ENCODE measurements at places on chromosomes 5 and 9.

GRCh38 chr5:59187857-59188256 is 605.0 kb downstream of the RAB3C start:
- DNase-seq, result no peak

GRCh38 chr9:127163409-127163808 is 41.0 kb upstream of the ANGPTL2 start:
- no peak for DNase-seq

DNA sequence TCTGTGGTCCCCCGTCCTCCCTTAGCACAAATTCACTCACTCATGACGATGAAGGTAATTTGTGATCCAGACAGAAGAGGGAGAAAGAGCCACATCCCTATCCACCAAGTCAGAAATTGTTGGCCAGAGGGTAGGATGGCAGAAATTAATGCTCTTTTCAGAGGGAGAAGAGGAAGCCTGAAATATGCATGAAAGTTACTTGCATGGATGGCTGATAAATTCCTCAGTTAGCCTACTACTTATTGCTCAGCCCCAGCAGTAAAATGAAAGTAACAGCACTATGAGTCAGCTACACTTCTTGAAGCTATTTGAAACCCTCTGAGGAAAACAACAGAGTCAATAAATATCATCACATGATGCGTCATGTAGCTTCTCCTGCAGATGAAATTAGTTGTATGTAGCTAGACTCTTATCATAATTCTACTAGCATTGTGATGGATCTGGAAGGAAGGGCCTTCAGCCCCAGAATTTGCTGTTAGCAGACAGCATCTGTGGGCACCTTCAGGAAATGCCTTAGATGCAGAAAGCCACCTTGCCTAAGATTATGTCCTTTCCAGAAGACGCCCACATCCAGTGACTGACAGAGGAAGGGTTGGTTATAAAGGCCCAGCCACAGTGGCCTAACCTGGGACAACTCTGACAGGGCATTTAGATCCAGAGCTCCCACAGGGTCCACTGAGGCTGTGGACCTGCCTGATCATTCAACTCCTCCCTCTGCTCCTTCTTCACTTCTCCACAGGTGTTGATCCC is 81.2 kb upstream of the CCDC112 start:
- DNase-seq, result no peak

- DNase-seq, result no peak
These were observed 231.9 kb downstream of the MAST4 start for GRCh38 chr5:66828046-66828547.

DNA sequence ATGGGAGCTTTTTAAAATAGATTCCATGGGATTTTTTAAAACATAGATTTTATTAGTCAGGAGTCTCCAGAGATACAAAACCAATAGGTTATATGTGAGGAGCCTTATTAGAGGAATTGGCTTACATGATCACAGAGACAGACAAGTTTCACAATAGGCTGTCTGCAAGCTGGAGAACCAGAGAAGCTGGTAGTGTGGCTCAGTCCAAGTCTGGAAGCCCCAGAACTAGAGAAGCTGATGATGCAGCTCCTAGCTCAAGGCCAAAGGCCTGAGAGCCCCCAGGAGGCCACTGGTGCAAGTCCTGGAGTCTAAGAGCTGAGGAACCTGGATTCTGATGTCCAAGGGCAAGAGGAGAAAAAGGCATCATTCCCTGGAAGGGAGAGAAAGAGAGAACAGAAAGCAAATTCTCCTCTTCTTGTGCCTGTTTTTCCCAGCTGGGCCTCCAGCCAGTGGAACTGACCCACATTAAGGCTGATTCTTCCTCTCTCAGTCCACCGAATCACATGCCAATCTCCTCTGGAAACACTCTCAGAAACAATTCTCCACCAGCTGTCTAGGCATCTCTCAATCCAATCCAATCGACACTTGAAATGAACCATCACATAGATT is 59.3 kb downstream of the AHRR start:
- DNase-seq, result no peak

DNA sequence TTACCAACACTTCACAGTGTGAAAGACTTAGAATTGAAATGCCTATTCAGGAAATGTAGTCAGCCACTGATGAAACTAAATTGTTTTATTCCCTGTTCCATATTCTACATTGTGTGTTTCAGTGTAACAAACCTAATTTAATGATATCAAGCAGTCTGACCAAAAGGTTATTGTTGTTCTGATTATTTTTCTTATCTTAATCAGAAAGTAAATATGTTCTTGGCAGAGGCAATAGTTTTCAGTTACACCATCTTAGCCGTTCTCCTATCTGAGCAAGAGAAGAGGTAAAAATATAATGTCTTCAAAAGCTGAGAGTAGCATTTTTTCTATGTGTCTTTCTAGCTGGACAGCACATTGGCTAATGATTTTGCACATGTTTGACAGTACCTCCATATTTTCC is 17.1 kb downstream of the CDC26 start:
- DNase-seq, result no peak

DNA sequence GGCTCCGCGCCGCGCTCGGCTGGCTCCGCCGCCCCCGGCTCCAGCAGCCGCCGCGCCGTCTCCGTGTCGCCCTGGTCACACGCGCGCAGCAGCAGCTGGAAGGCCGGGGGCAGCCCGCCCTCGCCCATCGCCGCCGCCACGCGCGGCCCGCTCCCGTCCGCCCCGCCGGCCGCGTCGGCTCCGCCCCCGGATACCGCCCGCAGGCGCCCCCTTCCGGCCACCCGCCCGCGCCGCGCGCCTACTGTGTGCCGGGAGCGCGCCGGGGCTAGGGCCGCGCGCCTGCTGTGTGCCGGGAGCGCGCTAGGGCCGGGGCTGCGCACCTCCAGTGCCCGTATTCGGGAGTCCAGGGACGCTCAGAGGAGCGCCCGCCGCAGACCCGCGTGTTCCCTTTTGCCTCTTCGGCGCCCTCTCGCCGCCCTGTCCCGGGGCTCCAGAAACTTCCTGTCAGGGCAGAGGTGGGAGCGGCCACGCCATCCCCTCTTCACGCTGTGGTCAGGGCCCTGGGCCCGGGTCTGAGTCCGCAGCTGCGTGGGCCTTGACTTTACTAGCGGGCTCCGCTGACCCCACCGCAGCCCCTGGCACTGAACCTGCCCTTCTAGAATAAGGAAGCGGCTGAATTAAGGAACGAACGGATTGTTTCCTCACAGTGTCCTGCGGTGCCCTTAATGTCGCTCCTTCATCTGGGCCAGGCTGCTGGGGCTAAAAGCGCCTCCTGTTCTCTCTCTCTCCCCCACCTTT is at the start of gene ANKS6:
Gene ANKS6 (minus strand): TSS at position 192 of the 738 bp plus-strand sequence. CDS start 64 bp downstream, at position 128.
- DNase-seq, result peak; percentile 75

DNA sequence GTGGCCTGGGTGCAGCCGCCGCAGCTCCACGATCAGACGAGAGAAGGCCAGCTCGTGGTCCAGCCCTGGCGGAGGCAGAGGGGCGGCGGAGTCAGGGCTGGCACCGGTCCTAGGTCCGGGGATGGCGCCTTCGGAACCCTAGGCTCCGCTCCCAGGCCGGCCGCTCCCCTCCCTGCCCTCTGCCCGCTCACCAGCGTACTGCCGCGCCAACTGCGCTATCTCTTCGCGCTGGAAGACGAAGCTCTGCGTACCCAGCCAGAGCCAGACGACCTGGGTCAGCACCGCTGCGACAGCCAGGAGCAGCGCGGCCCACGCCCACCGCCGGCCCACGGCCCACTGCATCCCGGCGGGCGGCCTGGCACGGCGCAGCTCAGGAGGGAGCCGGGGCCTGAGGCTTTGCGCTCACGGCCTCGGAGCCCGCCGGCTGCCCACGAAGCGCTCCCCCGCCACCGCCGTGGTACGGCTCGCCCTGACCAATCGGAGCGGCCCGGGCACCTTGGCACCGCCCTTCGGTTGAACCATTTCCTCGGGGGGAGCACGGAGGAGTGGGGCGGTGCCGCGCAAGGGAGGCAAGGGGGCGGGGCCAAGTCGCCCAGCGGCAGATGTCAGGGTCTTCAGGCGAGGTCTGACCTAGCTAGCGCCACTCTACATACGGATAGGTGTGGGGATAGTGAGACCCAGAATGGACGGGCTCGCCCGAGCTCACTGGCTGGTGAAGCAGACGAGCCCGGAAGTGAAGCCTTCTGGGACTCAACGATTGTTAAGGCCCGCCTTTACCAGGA is at the start of gene SIGMAR1:
Gene SIGMAR1 (minus strand): TSS at position 432 of the 782 bp plus-strand sequence. CDS start 90 bp downstream, at position 342.
- DNase-seq, result peak; percentile 89

DNA sequence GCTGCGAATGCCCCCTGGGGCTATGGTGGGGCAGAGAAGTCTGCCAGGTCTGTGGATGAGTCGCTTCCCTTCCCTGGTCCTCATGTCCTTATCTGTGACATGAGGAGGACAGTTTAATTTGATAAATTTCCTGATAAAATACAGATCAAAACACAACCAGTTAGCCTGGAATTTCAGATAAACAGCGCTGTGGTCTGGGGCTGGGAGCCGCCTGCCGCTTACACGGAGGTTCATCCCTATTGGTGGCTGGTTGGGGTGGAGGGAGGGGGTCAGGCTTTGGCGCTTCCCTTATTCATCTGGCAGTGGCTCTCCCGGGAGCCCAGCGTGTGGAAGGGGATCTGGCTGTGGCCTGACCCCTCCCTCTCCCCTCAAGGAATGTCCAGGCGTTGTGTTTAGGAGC is 17.9 kb downstream of the CRB2 start:
- DNase-seq, result no peak

DNA sequence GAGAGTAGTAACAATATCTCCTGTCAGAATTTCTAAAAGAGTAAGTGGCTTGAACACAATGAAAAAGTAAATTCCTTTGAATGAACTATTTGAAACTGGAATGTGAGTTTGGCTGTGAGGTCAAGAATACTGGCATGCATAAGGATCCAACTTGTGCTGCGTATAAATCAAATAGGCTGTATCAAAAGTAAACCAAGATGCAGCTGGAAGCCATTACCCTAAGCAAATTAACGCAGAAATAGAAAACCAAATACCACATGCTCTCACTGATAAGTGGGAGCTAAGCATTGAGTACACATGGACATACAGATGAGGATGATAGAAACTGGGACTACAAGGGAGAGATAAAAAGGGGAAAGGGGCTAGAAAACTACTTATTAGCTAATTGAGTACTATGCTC is 24.0 kb upstream of the SRFBP1 start:
- no peak for DNase-seq

DNA sequence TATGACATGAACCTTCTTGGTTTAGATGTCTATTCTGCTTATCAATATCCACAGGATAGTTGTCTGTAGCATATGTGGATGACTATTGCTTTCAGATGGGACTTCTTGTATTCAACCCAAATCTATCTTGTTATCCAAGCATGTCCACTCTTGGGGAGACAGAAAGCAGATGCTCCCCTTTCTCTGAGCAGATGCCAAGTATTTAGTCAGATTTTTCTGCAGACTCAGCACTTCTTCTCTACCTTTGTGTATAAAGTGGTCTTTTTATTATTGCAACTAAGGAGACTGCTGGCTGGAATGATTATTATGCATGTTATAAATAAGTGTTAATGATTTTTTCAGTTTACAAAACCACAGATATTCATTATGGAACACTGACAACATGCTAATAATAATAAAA is 45.1 kb upstream of the ASTN2 start:
- DNase-seq, result no peak

DNA sequence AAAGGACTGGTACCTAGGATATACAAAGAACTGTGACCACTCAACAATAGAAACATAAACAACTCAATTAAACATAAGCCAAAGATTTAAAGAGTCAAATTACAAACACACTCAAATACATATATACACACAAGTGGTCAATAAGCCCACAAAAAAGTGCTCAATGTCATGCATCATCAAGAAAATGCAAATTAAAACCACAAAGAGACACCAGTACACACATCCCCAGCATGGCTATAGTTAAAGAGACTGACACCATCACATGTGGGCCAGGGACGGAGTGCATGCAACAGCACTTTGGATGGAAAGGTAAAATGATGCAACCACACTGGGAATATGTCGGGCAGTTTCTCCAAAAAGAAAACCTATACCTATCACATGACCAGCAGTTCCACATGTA is 89.7 kb downstream of the CAAP1 start:
- DNase-seq, result no peak

- DNase-seq, result no peak
These were observed 106.7 kb downstream of the INSYN2B start for GRCh38 chr5:169873642-169874041.

GRCh38 chr5:94702729-94703128 is 84.3 kb downstream of the SLF1 start:
- no peak for DNase-seq

GRCh38 chr9:91145496-91145895 is 216.2 kb downstream of the AUH start:
- DNase-seq, result no peak

DNA sequence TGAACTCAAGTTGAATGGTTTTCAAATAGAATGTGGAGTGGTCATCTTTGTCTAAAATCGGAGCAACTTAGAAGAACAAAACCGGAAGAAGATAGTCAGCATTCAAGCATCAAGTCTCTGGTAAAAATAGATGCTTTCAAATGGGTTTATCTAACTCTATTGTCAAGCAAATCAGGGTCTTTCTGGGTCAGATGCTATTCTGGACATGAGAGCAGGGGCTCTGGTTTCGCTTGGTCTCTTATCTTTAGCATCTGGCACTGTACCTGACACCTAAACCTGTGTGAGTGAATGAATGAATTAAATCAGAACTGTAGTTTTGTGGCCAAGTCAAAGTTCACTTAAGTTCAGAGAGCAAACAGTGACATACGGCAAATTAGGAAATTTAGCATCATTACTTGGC is 173.5 kb downstream of the SLIT3 start:
- DNase-seq, result no peak

DNA sequence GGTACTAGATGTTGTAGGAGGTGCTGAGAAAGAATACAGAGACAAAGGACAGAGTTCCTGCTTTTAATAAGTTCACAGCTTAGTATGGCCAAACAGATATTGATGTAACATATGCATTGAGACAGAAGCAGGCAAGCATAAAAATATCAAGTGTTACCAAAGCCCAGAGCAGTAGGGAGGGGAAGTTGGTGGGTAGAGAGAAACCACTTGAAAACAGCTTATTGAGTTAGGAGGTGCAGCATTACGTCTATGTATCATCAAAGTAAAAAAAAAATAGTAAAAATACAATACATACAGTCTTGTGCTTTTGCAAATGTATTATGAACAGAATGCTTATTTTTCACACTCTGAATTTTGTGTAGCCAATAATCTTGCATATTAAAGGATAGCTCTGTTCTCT is 441.8 kb upstream of the SGCD start:
- no peak for DNase-seq

DNA sequence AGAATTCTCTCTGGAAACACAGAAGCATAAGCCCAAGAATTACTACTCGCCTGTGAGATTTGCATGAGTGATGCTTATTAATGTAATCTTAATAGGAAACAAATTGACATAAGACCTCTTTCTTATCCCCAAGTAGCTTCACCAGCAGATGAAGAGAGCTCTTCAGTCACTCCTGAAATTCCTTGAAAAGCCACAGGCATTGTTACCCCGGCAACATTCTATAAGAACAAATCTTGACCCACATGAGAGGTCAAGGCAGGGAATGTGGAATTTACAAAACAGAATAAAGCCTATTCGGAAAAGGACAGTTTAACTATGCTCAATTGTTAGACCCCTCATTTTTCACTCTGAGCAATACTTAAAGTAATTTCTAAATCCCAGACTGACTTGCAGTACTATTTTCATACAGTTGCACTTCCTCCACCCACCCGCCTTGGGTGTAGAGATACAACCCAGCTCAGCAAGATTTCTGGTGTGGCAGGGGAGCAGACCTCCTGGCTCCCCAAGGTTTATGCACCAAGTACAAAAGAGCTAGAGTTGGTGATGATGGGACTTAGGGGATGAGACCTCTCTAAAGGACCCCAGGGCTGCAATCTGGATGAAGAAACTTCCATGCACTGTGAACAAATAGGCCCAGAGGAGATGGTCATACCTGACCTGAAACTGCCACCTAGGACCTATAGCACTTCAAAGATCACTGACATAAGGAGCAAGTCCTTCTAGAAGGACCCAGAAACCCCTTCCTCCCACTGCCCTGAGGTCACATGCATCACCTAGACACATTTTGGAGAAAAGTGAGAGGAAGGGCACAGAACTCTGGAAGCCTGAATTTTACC is 242.1 kb downstream of the ZNF608 start:
- no peak for DNase-seq
